ENCODE measurements at places on chromosomes 4 and X. TPM values are rescaled to one million over a fixed set of nuclear protein-coding genes. Genes with fewer than 3 reads are reported as not detected.

GLRA3 gene
- total RNA-seq: not detected

TMPRSS11F gene
- total RNA-seq: not detected

SPANXA2 gene
- not detected for total RNA-seq

PRPS1 gene
- total RNA-seq: 27.6 TPM

GRIA3 gene
- total RNA-seq: 0.71 TPM

MTTP gene
- 0.74 TPM for total RNA-seq

TCEAL6 gene
- not detected for total RNA-seq

HEPH gene
- total RNA-seq: 3.9 TPM

PSAPL1 gene
- not detected for total RNA-seq

CFAP99 gene
- total RNA-seq: not detected

TMEM271 gene
- total RNA-seq: not detected
